ENCODE measurements at places on chromosomes 5 and 9.

DNA sequence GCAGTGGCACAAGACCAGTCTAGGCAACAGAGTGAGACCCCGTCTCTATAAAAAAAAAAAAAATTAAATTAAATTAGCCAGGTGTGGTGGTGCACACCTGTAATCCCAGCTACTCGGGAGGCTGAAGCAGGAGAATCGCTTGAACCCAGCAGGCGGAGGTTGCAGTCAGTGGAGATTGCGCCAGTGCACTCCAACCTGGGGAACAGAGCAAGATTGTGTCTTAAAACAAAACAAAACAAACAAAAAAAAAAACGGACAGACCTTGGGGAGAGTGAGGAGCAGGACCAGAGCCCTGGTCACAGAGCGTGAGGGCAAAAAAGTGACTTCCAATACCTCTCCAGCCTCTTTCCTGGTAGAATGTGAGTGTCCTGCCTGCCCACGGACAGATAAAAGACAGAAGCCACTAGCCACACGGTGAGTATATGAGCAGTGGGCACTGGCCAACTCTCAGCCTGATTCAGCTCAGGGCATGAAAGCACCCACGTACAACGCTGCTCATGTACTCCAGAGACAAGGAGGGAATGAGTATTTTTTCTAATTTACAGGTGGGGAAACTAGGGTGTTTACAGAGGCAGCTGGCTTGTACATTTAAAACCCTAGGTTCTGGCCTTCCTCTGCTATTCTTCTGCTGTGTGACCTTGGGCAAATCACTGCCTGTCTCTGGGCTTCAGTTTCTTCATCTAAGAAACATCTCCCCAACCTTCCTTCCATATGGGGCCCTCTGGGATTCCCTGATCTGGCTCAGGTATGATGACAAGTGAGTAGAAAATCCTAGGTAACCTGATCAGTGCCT lies 1.8 kb downstream of the OLFML2A start:
- no peak for DNase-seq

DNA sequence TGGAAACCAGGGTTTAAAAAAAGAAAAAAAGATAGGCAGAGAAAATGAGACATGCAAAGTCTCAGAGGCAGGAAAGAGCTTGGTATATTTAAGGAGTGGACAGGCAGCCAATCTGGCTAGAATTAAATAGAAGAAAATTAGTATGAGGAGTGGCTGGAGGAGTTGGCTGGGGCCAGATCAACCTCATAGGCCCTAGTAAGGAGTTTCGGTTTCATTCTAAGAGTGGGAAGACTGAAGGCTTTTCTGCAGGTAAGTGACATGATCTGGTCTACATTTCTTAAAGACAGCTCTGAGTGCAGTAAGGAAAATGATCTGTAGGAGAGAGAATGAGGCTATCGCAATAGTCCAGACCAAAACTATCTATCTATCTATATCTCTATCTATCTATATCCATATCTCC lies 27.5 kb downstream of the ADRB2 start:
- no peak for DNase-seq

DNA sequence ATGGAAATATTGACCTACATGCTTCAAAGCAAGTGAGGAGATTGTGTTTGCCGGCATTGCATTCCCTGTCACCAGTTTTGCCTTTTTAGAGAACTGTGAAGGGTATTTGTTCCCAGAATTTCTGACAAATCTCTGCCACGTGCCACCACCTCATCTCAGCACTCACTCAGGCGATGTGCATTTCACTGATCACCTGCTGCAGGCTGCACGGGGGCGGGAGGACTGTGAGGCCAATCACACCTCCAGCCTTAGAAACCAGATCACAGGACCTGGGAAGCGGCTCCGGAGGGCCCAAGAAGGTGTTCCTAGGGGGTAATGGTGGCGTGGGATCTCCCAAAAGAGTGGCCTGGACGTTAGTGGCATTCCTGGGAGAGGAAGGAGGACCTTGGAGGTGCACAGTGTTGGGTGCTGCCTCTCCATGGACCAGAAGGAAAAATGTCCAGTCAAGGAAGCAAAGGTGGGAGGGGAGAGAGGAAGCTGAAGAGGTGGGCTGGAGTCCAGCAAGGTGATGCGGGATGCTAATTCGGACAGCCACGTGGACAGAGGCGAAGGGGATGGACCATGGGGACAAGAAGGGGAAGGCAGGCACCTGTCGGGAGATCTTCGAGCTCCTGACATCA lies 63.6 kb upstream of the OLFM1 start:
- DNase-seq, result no peak

GRCh38 chr9:127977884-127978647 lies 2.7 kb downstream of the EEIG1 start:
- DNase-seq, result no peak

DNA sequence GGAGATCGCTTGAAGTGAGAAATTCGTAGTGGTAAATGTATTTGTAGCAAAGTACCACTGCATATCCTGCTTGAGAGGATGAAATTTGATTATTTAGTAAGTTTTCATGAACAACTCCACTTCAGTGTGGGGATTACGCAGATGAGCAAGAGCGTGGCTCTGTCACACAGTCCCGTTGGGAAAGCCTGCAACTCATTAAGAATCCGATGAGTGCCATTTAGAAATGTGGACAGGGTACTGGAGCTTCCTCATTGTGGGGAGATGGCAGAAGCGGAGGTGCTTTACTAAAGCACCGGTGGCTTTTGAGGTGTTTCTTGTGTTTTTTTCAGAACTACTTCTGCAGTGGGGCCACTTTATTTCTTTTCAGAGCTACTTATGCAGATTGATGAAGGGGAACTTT lies 1.4 kb downstream of the TJP2 start:
- no peak for DNase-seq

- DNase-seq, result no peak
These were observed 446.6 kb upstream of the GRIA1 start for GRCh38 chr5:153043886-153044285.

Data from GM18507 (cell line).